Colonic mucosa (tissue), 4 donors: ENCODE measurements at places on chromosomes 3 and 15.

DNA sequence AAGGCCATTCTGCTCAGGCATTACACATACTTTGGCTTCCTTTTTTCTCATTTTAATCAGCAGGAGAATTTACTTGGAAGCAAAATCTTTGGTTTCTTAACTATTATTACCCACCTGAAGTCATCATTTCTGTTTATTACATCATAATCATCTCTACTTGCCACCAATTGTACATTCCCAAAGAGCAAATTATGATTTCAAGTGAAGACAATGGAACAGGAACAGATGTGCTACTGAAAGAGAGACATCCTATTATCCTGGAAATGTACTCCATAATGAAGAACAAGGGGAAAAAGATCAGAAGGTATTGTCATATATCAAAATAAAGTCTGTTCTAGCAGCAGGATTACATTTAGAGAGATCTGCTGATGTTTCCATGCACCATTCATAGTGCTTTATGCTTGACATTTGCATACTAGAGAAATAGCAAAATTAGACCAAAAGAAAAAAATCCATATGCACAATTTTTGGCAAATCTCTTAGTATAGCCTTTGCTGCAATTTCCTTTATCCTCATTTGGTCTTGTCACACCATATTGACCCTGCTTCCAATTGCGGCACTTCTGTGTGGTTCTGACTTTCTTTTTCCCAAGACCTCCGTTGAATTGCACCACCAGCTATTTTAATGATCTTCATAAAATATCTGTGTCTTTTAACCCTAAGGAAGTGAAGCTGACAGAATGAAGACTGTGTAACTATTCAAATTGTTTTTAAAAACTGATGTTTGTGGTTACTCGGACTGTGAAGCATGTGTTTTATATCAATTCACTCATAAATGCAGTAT, 683.8 kb downstream of the ZNF385D start:
- no peaks in the 10 kb centered on the region for H3K36me3 ChIP-seq
- H3K27me3 ChIP-seq: no peaks in the 10 kb centered on the region
- H3K4me1 ChIP-seq: no peaks in the 10 kb centered on the region
- no peak overlapping the region for H3K27ac ChIP-seq
- no peak for DNase-seq

DNA sequence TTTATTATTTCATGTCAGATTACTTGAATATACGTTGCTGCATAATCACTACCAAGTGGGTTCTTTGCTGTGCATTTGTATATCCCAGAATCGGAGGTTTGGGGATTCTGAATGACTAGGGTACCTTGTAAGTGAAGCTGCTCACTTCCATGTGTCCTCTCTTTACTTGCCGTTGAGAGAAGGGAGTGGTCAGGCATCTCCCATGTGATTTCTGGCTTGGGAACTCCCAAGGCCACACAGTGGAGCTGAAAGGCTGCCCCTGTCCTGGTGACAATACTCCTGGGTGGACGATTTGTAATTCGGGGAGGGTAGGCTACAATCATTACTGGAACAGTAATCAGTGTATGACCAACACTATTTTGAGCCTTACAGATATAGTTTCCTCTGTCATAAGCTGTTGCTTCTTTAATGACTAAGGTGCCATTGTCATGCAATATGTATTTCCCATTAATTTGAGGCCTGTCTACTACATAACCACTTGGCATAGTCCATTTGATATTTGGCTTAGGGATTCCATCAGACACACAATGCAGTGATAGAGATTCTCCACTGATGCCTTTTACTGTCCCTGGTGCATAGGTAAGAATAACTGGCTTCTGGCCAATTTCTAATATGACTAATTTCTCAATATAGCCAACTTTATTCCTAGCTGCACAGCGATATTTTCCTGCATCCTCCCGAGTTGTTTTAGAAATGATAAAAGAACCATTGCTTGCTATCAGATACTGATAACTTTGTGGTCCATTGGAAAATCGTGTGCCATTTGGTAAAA, 24.0 kb downstream of the IGSF10 start:
- H3K27ac ChIP-seq: no peak overlapping the region
- H3K4me3 ChIP-seq: no peak overlapping the region
- no peaks in the 10 kb centered on the region for H3K4me1 ChIP-seq
- no peaks in the 10 kb centered on the region for H3K27me3 ChIP-seq

DNA sequence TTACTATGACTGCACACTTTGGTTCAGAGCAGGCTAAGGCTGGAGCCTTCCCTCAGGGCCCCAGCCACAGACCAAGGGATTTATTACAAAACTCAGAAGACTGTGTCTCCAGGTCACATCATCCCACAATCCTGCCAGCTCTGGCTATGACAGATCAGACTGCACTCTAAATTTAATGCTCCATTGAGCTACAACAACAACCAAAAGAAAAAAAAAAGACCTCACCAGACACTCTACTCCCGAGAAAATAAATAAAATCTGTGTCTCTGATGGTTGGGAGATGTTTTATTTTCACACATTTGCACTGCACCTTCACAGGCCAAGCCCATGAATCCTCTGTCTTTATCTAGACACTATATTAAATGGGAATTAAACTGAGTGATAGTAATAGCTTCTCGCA, 50.8 kb upstream of the CTNNB1 start:
- no peaks in the 10 kb centered on the region for H3K4me1 ChIP-seq
- no peak overlapping the region for H3K27ac ChIP-seq
- DNase-seq: no peak
- no peak overlapping the region for H3K4me3 ChIP-seq
- H3K36me3 ChIP-seq: no peaks in the 10 kb centered on the region

- no peaks in the 10 kb centered on the region for H3K4me1 ChIP-seq
- no peak for DNase-seq
- H3K27me3 ChIP-seq: no peaks in the 10 kb centered on the region
- no peaks in the 10 kb centered on the region for H3K36me3 ChIP-seq
- H3K27ac ChIP-seq: no peak overlapping the region
These were observed 30.7 kb upstream of the ANPEP start for GRCh38 chr15:89845305-89845893.

GRCh38 chr3:13852638-13853009, 27.2 kb downstream of the WNT7A start:
- no peak for DNase-seq
- no peaks in the 10 kb centered on the region for H3K27me3 ChIP-seq
- no peak overlapping the region for H3K4me3 ChIP-seq
- H3K36me3 ChIP-seq: no peaks in the 10 kb centered on the region
- H3K27ac ChIP-seq: no peak overlapping the region
- no peaks in the 10 kb centered on the region for H3K4me1 ChIP-seq

GRCh38 chr3:9598783-9599387, 45.3 kb upstream of the LHFPL4 start:
- H3K4me1 ChIP-seq: no peaks in the 10 kb centered on the region
- no peaks in the 10 kb centered on the region for H3K27me3 ChIP-seq
- H3K27ac ChIP-seq: peak overlapping the region; percentile 39
- DNase-seq: peak; percentile 24
- no peak overlapping the region for H3K4me3 ChIP-seq
- H3K36me3 ChIP-seq: no peaks in the 10 kb centered on the region

- H3K4me3 ChIP-seq: no peak overlapping the region
- DNase-seq: no peak
- no peaks in the 10 kb centered on the region for H3K4me1 ChIP-seq
- H3K27me3 ChIP-seq: no peaks in the 10 kb centered on the region
These were observed 577.5 kb downstream of the DIPK2A start for GRCh38 chr3:144549166-144549565.

GRCh38 chr3:191961022-191961421, 500.1 kb downstream of the PYDC2 start:
- no peaks in the 10 kb centered on the region for H3K36me3 ChIP-seq
- H3K27me3 ChIP-seq: no peaks in the 10 kb centered on the region
- no peak for DNase-seq
- H3K4me3 ChIP-seq: no peak overlapping the region
- no peaks in the 10 kb centered on the region for H3K4me1 ChIP-seq

DNA sequence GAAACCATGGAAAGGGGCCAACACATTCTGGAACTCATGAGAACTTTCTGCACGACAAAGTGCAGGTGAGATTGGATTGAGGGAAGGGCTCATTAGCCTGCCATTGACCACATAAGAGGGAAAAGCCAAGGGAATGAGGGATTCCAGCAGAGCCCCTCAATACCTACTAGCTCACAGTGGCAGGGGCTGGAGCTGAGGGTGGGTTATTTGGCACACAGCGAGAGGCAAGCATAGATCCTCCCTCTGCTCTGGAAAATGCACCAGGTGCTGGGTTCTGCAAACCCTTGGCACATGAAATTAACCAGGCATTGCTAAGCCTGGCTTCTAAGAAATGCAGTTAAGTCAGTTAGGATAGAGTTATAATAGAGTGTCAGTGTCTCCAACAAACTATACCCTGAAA, 60.8 kb downstream of the IL16 start:
- no peaks in the 10 kb centered on the region for H3K4me1 ChIP-seq
- no peak for DNase-seq
- no peaks in the 10 kb centered on the region for H3K36me3 ChIP-seq
- H3K27ac ChIP-seq: no peak overlapping the region
- H3K27me3 ChIP-seq: no peaks in the 10 kb centered on the region

- no peaks in the 10 kb centered on the region for H3K36me3 ChIP-seq
- H3K27me3 ChIP-seq: no peaks in the 10 kb centered on the region
- no peak overlapping the region for H3K27ac ChIP-seq
- H3K4me3 ChIP-seq: no peak overlapping the region
These were observed 5.3 kb upstream of the TRAK1 start for GRCh38 chr3:42085641-42086376.

DNA sequence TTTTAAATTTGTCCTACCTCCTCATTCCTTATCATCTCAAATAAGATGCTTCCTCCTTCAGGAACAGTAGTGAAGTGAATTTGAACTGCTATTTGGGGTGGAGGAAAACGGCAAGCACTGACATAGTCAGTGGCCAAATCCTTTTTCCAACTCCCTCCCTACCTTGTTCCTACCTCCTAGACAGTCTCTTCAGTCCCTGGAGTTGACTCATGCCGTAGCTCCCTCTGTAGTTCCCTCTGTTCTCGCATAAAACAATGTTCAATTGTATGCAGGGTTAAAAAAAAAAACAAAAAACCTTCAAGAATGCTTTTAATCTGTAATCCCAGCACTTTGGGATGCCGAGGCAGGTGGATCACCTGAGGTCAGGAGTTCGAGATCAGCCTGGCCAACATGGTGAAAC, 1.4 kb downstream of the UBR1 start:
- no peaks in the 10 kb centered on the region for H3K36me3 ChIP-seq
- H3K4me3 ChIP-seq: no peak overlapping the region
- peaks cover 10% of the 10 kb centered on the region for H3K4me1 ChIP-seq
- no peak for DNase-seq
- no peaks in the 10 kb centered on the region for H3K27me3 ChIP-seq

DNA sequence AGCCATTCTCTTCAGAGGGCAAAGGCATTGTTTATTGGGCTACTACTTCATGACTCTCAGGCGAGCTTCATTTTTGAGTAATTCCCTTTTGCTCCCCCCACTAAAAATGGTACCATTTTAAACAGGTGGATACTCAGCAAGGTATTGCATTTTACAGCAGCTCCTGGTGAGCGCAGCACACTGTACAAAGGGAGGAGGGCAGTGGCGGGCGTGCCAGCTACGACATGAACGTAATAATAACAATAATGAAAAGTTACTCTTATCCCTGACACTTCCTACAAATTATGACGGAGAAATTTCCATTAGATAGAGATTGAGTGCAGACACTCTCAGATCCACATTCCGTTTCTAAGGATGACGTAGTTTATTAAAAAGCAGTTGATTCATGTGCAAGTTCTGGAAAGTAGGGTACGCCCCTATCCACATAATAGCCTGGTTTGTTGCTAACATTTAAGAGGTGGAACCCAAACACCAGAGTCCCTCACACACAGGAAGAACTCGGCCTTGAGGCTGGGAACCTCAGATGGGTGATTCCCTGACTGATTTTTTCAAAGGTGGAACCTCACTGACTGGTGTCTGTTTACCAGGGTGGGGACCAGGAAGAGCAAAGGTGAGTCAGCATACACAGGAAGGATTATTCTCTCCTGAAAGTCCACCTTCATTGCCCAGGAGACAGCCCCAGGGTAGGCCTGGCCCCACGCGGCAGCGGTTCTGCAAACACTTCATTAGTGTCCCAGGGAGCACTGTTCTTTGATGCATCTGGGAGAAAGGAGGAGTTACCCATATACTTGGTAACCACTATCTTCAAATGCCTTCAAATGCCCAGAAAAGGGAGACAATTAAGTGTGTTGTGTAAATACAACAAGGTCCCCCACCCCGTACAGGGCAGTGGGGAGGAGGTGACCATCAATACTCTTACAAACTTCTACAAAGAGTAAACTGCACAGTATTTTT, 69.9 kb downstream of the LDHAL6B start:
- no peaks in the 10 kb centered on the region for H3K36me3 ChIP-seq
- H3K4me1 ChIP-seq: no peaks in the 10 kb centered on the region
- DNase-seq: peak; percentile 86
- peak overlapping the region; percentile 76 for H3K27ac ChIP-seq
- H3K27me3 ChIP-seq: no peaks in the 10 kb centered on the region

DNA sequence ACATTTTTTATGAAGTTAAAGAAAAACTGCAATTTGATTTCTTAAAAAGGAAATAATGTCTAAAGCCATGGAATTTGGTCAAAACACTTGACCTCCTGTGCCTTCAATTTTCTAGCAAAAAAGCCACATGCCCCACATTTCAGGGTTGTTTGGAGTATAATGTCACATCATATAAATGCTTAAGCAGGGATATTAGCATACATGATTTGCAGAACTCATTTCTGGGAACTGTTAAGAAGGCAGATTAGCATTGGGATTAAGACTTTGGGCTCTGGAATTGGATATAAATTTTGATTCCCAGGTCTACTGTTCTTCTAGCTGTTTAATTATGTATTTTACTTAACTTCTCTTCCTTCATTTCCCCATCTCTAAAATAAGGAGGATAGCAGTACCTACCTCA, 59.2 kb downstream of the CDIN1 start:
- no peaks in the 10 kb centered on the region for H3K36me3 ChIP-seq
- no peak for DNase-seq
- no peak overlapping the region for H3K27ac ChIP-seq
- H3K27me3 ChIP-seq: no peaks in the 10 kb centered on the region

DNA sequence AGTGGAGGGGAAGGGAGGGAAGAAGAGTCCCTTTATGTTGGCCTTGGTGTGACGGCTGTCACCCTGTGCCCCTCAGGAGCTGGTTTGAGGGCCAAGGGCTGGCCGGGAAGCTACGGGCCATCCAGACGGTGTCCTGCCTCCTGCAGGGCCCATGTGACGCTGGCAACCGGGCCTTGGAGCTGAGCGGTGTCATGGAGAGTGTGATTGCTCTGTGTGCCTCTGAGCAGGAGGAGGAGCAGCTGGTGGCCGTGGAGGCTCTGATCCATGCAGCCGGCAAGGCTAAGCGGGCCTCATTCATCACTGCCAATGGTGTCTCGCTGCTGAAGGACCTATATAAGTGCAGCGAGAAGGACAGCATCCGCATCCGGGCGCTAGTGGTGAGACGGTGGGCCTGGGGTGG, 8.1 kb upstream of the RCCD1 start:
- no peak overlapping the region for H3K27ac ChIP-seq
- H3K4me3 ChIP-seq: no peak overlapping the region
- H3K36me3 ChIP-seq: peaks cover 26% of the 10 kb centered on the region

- H3K4me1 ChIP-seq: no peaks in the 10 kb centered on the region
- H3K27me3 ChIP-seq: no peaks in the 10 kb centered on the region
- no peak for DNase-seq
- H3K27ac ChIP-seq: no peak overlapping the region
These were observed 558.7 kb upstream of the KCNMB2 start for GRCh38 chr3:177977381-177978158.
